ENCODE measurements at places on chromosomes 6 and 20.

- DNase-seq, result no peak
Measured at GRCh38 chr6:52260634-52261033, 16.3 kb upstream of the IL17F start.

DNA sequence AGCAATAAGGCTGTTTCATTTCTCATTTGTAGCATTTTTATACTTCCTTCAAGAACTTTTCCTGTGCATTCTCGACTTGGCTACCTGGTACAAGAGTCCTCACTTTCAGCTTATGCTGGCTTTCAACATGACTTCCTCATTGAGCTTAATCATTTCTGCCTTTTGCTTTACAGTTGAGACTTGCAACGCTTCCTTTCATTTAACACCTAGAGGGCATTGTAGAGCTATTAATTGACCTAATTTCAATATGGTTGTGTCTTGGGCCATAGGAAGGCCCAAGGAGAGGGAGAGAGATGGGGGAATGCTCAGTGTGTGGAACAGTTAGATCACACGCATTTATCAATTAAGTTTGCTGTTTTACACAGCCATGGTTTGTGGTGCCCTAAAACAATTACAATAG, 37.2 kb downstream of the SLC22A2 start:
- no peak for DNase-seq

- DNase-seq, result no peak
Measured at GRCh38 chr6:97231911-97232310, 51.1 kb downstream of the MMS22L start.

GRCh38 chr20:187733-188132, 1.8 kb downstream of the DEFB128 start:
- DNase-seq, result no peak

GRCh38 chr6:149480502-149481280, 4.1 kb downstream of the ZC3H12D start:
- DNase-seq, result no peak

DNA sequence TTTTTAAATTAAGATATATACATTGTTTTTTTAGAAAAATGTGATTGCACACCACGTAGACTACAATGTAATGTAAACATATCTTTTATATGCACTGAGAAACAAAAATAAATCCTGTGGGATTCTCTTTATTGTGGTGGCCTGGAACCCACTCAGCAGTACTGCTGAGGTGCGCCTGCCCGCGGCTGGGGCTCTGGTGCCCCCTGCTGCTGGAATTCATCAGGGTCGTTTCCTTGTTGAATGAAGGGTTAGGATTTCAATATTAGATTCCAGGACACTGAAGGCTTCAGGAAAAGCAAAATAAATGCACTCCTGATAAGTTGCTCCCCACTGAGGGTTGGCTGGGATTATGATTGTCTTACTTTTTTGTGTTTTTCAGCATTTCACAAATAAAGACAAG, 175.8 kb upstream of the GGTLC1 start:
- no peak for DNase-seq

- DNase-seq, result no peak
Measured at GRCh38 chr20:34495916-34496315, 20.3 kb upstream of the DYNLRB1 start.

Data from lung (tissue), 17 donors.